ENCODE measurements at places on chromosomes 11 and 22.
A peak's percentile ranks its signal among the peaks of the same experiment; 100 is the strongest.

DNA sequence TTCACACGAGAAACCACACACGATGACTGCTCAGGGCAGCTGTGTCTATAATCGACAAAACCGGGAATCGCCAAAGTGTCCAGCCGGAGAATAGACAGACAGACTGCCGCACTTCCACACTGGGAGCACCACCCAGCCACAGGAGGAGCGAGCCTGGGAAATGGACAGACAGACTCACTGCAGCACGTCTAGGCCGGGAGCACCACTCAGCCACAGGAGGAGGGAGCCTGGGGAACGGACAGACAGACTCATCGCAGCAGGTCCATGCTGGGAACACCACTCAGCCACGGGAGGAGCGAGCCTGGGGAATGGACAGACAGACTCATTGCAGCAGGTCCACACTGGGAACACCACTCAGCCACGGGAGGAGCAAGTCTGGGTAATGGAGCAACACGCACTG lies 137.2 kb downstream of the BRD1 start:
- no peak for DNase-seq

GRCh38 chr11:11351042-11351586 lies 1.9 kb downstream of the CSNK2A3 start:
- no peak for DNase-seq

DNA sequence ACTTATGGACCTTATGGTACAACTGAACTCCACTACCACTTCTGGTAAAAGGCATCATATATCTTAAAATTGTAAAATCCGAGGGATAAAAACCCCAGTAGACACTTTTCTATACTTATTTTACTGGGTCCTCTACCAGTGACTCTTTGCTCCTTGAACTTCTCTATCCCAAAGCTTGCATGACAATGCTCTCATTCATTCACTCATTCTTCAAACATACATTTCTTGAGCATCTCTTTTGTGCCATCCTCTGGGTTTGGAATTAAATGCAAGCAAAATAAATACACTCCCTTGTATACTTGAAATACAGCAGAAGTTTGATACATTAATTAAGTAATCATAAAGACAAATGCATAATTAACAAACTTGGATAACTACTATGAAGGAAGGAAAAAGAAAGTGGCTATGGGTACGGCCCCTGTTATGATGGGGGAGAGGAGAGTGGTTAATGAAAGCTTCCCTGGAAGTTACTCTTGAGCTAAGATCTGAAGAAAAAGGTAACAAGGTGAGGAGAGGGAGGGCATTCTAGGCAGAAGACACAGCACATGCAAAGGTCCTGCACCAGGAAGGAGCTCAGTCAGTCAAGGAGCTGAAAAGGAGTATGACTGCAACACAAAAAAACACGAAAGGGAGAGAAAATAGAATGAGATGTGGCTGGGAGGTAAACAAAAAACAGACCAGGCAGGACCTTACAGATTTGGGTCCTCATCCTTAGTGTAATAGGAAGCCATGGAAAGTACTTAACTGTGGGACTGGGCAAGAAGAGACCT lies 8.0 kb downstream of the MPZL3 start:
- DNase-seq = no peak

GRCh38 chr11:75760710-75761493 lies 7.7 kb upstream of the DGAT2 start:
- DNase-seq = no peak

GRCh38 chr11:106398502-106399075 lies 321.1 kb downstream of the AASDHPPT start:
- DNase-seq = no peak

GRCh38 chr11:117091753-117092477 lies 6.3 kb downstream of the SIK3 start:
- no peak for DNase-seq

GRCh38 chr11:10592331-10592730 lies 23.9 kb upstream of the LYVE1 start:
- DNase-seq = no peak

GRCh38 chr11:75100314-75100713 lies 3.6 kb upstream of the OR2AT4 start:
- no peak for DNase-seq

GRCh38 chr22:39651053-39651996 lies 80.8 kb downstream of the CACNA1I start:
- DNase-seq = no peak

DNA sequence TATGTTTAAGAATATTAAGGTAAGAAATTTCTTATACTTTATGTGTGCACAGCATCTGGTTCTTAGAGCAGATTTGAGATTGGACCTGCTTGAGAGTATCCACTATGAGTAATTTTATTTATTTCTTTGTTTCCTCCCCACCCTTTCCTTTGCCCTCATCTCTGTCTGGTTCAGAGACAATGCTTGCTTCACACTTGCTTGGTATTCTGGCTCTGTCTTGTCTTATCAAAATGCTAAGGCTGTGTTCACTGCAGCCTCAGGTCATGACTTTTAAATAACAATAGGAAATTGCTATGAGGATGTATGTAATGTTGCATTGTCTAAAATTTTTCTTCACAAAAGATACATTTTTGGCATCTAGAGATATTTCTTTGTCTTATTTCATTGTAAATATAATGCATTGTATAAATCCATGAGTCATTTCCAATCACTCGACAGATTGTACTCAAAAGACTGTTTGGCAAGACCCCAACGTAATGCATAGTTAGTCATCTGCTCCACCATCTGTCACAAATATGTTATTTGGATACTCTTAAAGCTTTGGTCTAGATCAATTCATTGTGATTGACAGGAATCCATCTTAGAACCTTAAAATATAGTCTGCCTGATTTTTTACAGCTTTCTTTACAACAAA lies 395.7 kb downstream of the AASDHPPT start:
- DNase-seq = peak; percentile 29

DNA sequence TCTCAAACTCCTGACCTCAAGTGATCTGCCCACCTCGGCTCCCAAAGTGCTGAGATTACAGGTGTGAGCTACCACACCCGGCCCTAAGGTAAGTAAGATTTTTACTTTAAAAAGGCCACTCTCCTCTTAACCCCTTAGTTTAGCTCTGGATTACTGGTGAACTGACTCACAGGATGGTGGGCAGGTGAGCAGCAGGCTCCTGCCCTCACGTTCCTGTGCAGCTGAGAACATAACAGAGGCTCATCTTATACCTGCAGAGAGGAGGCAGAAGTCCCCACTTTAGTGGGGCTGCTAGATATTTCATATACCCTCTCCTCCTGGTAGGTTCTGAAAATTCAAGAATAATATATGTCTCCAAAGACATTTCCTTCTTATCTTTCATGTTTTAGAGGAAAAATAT lies 17.1 kb upstream of the SERPIND1 start:
- DNase-seq = no peak

DNA sequence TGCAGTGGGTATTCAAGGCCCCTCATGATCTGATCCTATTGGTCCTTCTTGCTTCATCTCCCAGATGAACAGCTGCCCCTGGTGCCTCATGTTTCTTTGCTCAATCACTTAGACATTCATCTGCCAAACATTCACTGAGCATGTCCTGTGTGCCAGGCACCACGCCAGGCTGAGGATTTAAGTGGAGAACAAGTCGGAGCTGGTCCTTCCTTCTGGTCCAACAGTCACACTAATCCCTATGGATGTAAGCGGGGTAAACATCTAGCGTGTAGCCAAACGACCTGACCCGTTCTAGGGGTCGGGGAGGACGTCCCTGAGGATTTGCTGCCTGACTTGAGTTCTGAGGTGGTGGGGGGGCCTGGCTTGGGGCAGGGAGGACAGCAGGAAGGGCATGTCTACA lies 21.9 kb downstream of the ZMAT5 start:
- peak; percentile 97 for DNase-seq

DNA sequence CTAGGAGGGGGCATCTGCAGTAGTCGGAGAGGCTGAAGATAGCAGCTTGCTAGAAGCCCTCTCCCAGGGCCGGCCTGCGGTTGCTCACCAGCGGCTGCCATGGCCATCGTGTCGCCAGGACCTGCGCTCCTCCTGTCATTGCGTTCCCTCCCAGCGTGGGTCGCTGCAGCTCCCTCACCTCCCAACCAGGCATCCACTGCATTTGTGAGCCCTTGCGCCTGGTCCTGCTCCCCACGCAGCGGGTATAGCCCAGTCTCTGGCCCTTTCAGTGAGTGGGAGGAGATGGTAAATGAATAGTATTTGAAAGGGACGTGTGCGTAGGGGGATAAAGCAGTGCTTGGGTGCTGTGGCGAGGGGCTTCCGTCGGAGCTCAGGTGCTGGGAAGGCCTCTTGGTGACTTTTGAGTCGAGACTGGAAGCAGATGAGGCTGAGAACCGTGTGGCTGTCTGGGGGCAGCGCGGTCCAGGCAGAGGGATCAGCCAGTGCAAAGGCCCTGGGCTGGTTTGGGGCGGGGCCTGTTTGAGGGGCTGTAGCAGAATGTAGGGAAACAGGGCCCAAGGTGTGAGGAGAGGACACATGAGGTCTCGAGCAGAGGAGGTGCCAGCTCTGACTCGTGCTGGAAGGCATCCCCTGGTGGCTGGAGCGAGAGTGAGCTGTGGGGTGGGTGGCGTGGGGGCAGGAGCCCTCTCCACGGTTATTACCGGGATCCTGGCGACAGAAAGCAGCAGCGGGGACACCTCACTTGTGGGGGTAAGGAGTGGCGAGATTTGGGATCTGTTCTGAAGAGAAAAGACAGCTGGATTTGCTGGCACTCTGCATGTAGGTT lies 39.3 kb downstream of the LRP5 start:
- no peak for DNase-seq

DNA sequence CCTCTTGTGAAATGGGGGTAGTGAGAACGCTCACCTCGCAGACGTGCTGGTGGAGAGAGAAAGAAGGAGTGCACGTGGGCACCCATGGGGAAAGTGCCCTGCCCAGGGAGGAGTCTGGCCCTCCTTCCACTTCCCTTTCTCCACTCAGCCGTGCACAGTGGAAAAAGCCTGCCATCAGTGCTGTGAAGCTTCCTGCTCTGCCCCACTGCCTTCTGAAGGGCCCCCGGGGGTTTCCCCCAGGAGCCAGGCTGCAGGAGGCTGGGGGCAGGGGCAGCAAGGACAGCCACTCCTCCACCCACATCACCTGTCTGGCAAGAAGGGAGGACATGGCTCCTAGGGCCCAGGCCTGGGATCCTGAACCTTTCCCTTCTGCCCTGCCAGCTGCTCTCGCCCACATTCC lies 7.6 kb downstream of the TP53I11 start:
- peak; percentile 26 for DNase-seq

DNA sequence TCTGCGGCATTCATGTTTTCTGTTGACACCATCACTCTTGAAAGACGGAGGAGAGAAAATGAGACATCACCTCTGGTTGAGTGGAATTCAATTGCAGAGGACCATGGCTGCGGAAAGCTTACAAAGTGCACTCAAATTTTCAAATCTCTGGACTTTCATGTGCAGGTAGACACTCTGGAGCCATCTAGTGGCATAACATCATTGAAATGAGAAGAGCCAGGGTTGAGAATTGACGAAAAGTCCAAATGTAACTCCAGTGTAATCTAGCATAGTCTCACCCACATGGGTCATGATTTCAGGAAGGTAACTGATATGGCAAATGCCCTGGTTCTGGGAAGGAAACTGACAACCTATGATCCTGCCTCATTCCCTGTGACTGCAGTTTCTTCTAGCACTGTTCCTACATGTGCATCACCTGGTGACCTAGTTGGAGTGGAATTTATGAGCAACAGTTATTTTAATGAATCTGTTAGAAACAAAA lies 687.8 kb downstream of the KCNA4 start:
- peak; percentile 5 for DNase-seq

- no peak for DNase-seq
Observed at GRCh38 chr11:94858012-94858705, 90.0 kb downstream of the AMOTL1 start.

DNA sequence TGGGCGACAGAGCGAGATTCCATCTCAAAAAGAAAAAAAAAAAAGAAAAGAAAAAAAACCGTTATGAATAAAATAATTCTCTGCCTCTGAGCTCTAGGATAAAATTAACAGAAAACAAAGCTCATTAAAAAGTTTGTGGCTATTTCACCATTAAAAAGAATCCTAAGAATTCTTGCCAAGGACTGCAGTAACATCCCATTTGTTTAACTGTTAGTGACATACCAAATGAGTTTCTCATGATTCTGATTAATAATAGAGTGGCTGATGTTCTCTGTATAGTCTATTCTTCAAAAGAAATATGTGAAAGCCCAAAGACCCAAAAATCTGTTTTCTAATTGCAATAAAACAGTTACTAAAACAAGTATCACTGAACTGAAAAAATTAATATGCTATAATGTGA lies 19.7 kb downstream of the CLNS1A start:
- no peak for DNase-seq

DNA sequence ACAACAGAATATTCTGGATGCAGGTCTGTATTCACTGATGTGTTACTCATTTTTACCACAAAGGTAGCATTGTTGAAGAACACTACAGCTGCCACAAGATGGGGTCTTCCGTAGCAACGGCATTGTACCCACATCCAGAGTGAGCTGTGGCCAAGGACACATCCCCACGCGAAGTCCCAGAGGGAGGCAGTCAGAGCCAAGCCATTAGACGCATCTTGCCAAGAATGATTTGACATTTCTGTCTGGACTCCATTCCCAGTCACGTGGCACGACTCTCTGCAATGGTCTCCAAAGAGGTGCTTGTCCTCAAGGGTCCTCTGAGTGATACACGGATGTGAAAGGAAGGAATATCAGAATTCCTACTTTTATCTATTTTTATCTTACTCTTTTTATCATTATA lies 15.5 kb downstream of the OPCML start:
- no peak for DNase-seq

DNA sequence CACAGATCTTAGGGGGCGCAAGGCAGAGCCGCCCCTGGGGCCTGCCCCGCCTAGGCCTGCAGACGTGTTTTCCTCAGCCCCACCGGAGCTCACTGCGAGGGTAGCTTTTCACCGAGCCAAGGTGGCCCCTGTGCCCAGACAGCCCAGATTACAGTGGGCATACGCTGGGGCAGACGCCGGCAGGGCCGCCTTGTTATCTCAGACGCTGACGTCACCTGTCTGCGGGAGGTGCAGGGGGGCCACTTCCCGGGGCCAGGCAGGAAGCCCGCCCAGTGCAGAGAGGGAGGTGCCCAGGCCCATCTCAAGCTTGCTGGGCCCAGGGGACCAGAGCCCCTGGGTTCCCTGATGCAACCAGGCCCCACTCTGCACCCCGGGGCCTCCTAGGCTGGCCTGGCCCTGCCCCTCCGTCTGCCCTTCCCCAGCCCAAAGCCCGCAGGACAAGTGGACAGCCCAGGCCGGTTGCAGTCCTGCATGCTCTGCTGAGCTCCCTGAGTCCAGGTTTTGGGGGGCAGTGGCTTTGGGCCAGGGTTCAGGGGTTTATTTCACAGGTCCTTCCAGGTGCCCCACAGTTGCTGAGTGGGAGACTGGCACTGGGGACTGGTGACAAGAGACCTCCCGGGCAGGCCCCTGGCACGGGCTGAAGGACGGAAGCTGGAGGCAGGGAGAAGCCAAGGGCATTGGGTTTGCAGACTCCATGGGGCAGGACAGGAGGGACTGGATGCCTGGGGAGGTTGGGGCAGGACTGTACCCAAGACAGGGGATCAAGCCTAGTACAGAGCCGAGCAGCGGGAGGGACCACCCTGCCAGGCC lies 38.6 kb downstream of the IGF2 start:
- no peak for DNase-seq

GRCh38 chr11:27717801-27718229 lies 17.6 kb upstream of the BDNF start:
- no peak for DNase-seq

- no peak for DNase-seq
Observed at GRCh38 chr11:11472106-11472505, 119.1 kb upstream of the CSNK2A3 start.

Data from NCI-H1694 (cell line).